ENCODE measurements at places on chromosomes 12 and 14.

DNA sequence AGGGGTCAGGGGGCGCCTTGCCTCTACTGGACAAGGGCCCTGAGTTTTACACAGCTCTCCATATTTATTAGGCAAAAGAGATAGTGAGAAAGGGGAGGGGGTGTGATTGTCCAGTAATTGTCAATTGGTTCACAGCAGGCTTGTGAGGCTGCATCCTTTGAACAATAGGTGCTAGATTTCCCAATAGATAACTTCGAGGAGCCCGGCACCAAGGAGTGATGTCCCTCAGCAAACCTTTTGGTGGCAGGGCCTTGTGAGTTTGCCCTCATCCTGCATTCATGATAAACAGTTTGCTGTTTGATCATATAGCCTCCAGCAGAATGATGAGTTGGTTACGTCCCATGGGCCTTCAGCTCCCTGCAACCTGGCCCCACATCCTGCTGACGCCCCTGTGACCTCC is 2.7 kb upstream of the PRIMA1 start:
- DNase-seq, result no peak

DNA sequence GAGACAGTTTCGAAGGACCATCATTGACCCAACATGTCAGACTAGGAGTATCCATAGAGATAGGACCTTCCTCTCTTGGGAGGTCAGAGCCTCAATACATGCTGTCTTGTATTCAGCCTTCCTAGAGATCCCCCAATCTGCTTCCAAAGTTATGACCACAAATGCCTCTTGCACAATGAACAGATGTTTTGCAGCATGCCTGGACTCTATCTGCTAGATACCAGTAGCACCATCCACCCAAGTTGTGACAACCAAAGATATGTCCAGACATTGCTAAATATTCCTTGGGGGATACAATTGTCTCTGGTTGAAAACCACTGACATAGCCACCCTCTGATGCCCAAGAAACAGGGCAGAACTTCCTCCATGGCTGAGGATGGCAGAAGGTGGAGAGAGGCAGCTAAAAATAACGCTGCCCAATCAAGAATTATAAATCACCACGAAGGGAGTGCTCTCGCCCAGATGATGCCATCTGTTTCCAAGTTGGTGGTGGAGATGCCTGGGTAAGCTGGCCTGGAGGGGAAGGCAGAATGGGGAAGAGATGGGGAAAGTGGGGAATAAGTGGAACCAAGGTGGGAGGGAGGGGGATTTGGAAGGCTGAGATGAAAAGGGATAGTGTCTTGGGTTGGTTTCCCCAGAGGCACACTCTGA is 42.9 kb upstream of the NOS1 start:
- no peak for DNase-seq

GRCh38 chr14:99904506-99904905 is 111.3 kb downstream of the EML1 start:
- DNase-seq, result no peak

- DNase-seq, result no peak
These were observed 206.9 kb downstream of the SYT1 start for GRCh38 chr12:79071498-79071897.

- no peak for DNase-seq
These were observed 30.1 kb downstream of the IFT43 start for GRCh38 chr14:76015668-76016067.

GRCh38 chr12:57882575-57882974 is 36.0 kb upstream of the CTDSP2 start:
- DNase-seq, result no peak

- DNase-seq, result no peak
These were observed 802.0 kb downstream of the C12orf50 start for GRCh38 chr12:87227162-87227561.

DNA sequence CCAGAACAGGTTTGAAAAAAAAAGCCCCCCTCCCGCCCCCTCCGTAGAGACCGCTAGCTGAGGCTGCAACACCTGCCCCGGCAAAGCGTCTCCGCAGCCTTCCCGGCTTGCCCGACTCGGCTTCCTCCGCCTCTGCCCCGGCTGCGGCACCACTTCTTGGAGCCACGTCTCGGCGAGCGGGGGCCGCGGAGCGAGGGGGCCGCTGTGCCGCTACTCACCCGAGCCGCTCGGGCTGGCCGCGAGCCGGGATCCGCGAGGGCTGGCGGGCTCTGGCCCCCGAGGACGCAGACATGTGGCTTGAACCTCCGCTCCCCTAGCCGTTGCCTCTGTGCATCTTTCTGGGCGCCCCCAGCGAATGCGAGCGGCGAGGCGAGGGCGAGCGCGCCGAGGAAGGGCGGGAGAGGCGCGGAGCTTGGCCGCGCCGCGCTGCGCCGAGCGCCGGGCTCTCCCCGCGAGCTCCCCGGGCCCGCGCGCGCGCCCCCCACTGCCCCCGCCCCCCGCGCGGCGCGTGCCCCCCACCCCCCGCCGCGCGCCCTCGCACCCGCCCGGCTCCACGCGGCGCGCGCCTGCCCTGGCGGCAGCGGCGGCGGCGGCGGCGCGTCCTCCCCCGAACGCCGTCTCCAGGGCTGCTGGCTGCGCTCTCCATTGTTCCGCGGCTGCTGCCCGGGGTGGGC is 249.5 kb downstream of the APAF1 start:
- no peak for DNase-seq

DNA sequence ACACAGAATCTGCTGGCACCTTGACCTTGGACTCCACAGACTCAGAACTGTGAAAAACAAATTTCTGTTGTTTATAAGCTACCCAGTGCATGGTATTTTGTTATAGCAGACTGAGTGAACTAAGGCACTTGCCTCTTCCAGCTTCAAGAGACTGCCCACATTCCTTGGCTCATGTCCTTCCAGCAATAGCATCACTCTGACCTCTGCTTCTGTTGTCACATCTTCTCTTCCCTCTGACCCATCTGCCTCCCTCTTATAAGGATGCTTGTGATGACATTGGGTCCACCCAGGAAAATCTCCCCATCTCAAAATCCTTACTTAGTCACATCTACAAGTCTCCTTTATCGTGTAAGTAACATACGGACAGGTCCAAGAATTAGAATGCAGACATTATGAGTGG is 200.4 kb downstream of the PIK3C2G start:
- DNase-seq, result no peak

GRCh38 chr14:89493877-89494634 is 77.0 kb upstream of the FOXN3 start:
- DNase-seq, result no peak

GRCh38 chr12:100401660-100402059 is 44.8 kb downstream of the SLC17A8 start:
- no peak for DNase-seq

- DNase-seq, result no peak
These were observed 33.9 kb downstream of the FBXO33 start for GRCh38 chr14:39398382-39398781.

- DNase-seq, result no peak
These were observed 8.4 kb upstream of the KANSL2 start for GRCh38 chr12:48690436-48690835.

- no peak for DNase-seq
These were observed 61.1 kb upstream of the PTPRB start for GRCh38 chr12:70698345-70698744.

DNA sequence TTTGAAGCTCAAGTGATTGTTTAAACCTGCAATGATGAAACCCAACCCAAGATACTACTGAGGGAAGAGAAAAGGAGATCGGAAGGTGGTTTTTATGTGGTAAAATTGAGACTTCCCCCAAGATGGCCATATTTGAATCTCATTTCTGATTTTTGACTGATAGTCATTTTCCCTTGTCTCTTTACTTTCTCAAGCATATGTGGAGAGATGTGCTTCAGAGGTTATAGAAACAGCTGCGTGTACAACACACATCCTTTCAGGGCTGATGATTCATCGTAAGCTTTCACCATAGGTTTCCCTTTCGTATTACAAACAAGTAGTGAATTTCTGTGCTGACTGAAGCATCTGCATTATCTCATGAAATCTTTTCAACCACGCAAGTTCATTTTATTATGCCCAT is 276.2 kb downstream of the EMP1 start:
- no peak for DNase-seq

- peak; percentile 15 for DNase-seq
These were observed at the start of gene FAIM2 for GRCh38 chr12:49903700-49904423. Gene FAIM2, minus strand, starts transcription at chr12:49903900. Its CDS starts 108 bp downstream, at chr12:49903792.

- DNase-seq, result no peak
These were observed 9.1 kb downstream of the C12orf76 start for GRCh38 chr12:110039085-110039807.

DNA sequence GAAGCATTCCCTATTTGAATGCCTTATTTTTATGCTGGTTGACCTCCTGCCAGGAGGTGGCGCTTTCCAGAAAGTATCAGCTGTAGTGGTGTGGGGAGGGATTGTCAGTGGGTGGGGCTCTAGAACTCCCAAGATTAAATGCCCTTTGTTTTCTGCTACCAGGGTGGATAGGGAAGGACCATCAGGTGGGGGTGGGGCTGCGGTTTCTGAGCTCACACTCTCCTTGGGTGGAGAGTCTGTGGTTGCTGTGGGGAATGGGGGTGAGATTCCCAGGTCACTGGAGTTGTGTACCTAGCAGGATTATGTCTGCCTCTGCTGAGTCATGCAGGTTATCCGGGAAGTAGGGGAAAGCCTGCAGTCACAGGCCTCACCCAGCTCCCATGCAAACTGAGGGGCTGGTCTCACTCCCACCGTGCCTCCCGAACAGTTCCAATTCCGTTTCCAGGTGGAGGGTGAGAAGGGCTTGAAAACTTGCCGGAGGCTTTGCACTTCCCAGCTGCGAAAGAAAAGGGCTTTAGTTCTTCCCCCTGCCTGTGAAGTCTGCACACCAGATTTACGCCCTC is 68.3 kb downstream of the ALG10B start:
- no peak for DNase-seq

GRCh38 chr12:26331960-26332359 is 136.6 kb downstream of the SSPN start:
- DNase-seq, result no peak

DNA sequence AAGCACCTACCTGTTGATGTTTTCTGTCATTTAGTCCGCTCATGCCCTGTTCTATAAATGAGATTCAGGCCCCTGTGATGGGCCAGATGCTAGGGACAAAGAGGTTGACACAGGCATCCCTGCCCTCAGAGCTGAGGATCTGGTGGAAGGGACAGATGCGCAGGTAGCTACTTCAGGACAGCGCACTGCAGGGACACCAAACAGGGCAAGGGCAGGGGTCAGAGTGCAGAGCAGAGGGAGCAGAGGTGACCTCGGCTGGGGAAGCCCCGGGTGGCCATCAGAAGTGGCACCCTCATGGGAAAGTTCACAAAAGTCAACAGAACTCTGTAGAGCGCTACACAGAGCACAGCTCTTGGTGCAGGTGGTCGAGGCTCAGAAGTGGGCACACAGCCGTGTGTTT is 5.6 kb upstream of the PNMA1 start:
- no peak for DNase-seq

DNA sequence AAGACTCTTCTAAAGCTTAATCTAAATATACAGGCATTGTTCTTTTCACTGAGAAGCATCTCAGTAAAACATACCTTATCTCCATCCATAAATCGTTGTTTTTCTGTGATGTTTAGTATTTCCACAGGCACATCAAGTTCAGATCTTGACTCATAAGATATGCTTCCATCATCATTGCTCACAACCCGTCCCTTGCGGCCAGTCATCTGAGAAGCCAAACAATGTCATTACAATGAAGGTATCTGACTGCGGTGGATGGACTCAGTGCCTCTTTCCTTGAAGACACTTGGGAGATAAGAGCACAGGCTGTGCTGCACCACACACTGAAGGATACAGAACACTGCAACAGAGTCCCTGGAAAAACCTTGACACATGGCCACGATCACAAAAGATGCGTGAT is 44.8 kb downstream of the SBNO1 start:
- no peak for DNase-seq

DNA sequence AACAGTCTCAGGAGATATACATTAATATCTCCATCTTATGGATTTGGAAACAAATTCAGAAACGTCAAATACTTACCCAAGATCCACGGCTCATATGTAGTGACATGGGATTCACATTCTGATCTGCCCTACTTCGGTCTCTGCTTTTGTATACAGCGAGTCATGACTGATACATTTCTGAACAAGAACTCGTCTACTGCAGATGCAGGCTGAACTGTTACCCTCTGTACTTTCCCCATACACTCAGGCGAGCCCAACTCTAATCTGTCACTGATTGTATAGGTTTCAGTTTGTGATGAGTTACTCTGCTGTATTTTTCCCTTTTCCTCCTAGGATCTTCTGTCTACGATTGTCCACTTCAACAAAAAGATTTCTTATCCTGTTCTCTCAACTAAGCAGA is 441.6 kb downstream of the CCDC91 start:
- DNase-seq, result no peak

GRCh38 chr14:100281286-100282082 is 24.8 kb downstream of the SLC25A29 start:
- DNase-seq, result no peak

DNA sequence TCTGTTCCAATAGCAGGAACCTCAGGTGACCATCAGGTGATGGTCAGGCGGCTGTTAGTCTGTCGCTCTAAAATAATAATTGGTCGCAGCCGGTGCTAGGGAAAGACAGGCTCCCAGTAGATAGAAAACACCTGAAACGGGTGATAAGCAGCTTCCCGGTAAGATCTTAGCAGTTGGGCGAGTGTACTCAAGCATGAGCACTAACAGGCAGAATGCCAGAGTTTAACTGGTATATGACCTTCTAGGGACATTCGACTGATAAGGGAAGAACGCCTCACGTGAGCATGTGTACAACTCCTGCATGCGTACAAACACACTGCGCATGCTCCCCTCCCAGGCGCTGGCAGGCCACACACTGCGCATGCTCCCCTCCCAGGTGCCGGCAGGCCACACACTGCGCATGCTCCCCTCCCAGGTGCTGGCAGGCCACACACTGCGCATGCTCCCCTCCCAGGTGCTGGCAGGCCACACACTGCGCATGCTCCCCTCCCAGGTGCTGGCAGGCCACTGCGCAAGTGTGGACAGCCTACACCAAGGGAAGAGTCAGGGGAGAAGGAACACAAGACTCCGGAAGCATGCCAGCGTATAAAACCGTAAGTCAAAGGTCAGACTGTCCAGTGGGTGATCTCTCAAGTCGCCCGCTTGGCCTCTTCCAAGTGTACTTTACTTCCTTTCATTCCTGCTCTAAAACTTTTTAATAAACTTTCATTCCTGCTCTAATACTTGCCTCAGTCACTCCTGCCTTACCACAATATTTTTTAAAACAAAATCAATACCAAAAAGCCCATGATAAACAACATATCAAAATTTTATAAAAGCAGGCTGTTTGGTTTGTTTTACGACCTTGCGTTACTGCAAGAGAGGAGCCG is 24.5 kb downstream of the GPRC5D start:
- DNase-seq, result peak; percentile 9

- DNase-seq, result no peak
These were observed 21.8 kb upstream of the HDAC7 start for GRCh38 chr12:47841501-47841900.

DNA sequence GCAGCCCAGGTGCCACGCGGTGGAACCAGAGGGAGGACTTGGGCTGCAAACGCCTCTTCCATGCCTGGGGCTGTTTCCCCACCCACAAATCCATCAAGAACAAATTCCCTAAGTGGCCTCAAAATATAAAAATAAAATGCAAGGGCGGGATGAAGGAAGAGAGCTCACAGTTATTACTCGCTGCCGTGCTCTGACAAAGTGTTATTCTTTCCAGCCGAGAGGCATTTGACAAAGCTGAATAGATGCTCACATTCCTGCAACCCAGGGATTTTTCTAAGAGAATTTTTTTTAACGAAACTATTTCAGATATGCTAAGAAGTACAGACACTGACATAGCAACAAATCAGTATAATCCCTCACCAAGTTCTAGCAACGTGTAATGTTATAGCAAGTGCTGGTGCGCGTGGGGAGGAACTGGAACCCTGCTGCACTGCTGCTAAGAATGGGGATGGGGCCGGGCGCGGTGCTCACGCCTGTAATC is 70.7 kb downstream of the SCARB1 start:
- DNase-seq, result no peak

GRCh38 chr12:68538726-68539614 is 71.7 kb upstream of the RAP1B start:
- DNase-seq, result peak; percentile 37
